ENCODE measurements at places on chromosomes 2 and 18.
A peak's percentile ranks its signal among the peaks of the same experiment; 100 is the strongest.

- DNase-seq = no peak
Observed at GRCh38 chr2:211380041-211380440, 823.6 kb downstream of the CPS1 start.

- DNase-seq = no peak
Observed at GRCh38 chr18:31649978-31650719, 34.2 kb downstream of the B4GALT6 start.

DNA sequence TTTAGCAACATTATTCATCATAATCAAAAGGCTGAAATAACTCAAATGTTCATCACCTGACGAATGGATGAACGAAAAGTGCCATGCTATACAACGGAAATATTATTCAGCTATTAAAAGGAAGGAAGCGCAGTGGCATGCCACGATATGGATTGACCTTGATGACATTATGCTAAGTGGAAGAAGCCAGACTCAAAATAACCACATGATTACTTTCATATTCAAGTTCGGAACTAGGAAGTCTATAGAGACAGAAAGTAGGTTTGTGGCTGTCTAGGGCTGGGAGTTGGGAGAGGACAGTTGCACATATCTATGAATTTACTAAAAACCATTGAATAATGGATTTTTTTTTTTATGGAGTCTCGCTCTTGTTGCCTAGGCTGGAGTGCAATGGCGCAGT lies 13.4 kb upstream of the PDIA6 start:
- no peak for DNase-seq

DNA sequence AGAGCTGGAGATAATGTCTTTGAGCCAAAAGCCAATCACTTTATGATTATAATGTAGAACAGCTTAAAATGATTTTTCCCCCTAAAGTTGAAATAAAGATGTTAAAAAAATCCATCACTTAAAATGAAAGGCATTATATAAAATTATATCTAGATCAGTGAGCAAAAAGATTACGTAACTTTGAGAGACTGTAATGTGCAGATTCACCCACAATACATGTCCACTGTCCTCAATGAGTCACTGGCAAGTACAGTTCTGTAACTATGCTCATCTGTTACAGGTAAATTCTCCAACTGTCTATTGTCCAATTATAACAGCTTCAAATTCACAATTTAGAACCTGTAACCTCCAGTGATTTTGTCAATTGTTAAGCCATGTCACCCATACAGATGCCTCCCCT lies 19.0 kb downstream of the FAM161A start:
- DNase-seq = no peak

- no peak for DNase-seq
Observed at GRCh38 chr2:232315049-232315922, 63.3 kb upstream of the ALPP start.

DNA sequence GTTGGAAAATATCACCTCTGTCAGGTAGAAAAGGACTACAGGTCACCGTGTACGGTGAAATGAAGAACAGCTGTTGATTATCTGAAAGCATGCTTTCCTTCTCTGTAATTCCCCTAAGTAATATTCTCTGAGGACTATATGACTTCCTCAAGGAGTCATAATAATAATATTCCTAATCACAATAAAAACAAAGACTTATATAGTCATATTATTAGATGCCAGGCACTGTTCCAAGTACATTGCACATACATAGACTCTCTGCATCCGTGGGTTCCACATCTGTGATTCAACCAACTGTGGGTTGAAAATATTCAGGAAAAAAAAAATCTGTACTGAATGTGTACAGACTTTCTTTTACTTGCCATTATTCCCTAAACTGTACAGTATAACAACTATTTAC lies 512.4 kb upstream of the ID2 start:
- no peak for DNase-seq

DNA sequence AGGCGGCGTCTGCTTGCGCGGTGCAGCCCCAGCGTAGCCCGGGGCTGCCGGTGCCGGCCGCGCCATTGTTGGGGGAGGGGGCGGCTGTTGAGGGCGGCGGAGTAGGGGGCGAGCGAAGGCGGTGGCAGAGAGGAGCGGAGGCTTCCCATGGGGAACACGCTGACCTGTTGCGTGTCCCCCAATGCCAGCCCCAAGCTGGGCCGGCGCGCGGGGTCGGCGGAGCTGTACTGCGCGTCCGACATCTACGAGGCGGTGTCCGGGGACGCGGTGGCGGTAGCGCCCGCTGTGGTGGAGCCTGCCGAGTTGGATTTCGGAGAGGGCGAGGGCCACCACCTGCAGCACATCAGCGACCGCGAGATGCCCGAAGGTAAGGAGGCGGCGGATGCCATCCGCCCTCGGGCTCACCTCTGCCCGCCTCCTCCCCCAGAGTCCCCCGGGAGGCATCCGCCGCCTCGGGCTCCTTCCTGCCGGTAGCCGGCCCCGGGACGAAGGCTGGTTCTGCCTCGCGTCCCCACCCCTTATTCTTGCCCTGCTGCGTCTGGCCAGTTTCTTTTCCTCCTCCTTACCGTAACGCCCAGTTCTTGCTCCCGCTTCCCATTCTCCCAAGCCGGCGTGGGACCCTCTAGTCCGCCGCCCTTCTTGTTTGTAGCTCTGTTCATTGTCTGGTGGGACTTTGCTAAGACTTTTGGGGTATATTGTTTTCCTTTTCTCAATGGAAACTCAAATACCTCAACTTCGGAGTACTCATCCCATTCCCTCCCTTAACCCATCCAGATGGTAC lies 500 bp downstream of the CCNYL1 start:
- DNase-seq = peak; percentile 51

DNA sequence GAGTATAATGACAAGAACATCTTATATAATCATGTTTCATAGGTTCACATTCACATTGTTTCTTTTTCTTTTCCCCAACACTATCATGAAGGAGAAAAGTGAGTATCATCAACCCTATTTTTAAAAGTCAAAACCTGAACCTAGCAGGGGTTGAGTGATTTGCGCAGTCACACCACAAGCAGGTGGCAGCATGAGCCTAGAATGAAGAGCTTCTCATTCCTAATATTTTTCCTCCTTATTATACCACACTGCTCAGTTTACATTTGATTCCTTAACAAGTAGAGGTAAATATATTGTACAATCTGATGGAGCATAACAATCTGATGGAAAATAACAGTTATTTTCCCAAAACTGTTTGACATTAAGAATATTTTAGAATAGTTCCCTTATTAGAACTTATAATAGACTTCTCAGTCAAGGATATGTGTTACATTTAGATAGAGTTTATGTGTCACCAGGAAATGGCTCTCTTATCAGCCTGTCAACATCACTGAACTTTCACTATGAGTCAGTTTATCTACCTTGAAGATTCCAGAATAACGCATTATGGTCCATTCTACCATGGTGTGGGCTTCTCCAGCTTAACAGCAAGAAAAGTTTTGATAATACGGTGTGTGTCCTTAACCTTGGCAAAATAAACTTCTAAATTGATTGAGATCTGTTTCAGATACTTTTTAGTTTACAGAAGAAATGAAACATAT lies 119.5 kb downstream of the NEB start:
- DNase-seq = no peak

GRCh38 chr2:121949271-121949670 lies 193.8 kb downstream of the TSN start:
- no peak for DNase-seq

DNA sequence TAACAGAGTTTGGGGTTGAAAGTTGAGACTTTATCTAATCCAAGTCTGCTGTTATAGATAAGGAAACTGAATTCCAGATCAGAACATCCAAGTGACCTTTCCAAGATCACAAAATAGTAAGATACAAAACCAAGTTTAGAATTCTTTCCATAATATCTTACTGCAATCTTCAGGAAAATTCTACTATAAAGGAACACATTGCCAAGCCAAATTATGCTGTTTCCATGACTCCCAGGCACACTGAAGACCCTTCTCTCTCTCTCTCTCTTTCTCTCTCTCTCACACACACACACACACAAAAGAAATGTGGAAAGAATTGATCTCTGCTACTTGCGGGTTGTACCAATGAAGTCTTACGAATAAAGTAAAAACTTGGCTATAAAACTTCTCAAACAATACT lies 398.4 kb downstream of the METTL4 start:
- DNase-seq = no peak

DNA sequence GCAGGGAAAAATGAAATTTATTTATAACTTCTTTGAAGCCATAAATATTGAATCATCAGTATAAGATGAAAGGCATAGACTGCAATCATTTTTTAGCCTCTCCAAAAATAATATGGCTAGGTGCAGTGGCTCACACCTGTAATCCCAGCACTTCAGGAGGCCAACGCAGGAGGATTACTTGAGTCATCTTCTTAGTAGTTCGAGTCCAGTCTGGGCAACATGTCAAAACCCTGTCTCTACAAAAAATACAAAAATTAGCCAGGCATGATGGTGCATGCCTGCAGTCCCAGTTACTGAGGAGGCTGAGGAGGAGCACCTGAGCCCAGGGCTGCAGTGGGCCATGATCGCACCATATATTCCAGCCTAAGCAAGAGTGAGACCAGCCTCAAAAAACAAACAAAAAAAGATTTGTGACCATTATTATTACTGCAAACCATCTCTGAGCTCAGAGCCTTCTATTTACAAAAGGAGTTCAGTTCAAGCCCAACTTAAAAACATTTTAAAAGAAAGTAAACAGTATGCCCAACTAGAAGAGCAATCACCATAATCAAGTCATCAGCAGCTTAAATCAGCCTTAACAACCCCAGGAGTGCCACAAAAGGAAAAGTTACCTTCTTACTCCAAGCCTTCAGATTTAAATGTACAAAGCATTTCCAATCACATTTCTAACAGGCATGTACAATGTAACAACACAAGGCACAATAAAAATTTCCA lies 37.5 kb downstream of the KCNG3 start:
- DNase-seq = no peak

- DNase-seq = no peak
Observed at GRCh38 chr2:53500181-53500580, 267.4 kb upstream of the CHAC2 start.

GRCh38 chr2:206212673-206213513 lies 53.2 kb downstream of the EEF1B2 start:
- no peak for DNase-seq

DNA sequence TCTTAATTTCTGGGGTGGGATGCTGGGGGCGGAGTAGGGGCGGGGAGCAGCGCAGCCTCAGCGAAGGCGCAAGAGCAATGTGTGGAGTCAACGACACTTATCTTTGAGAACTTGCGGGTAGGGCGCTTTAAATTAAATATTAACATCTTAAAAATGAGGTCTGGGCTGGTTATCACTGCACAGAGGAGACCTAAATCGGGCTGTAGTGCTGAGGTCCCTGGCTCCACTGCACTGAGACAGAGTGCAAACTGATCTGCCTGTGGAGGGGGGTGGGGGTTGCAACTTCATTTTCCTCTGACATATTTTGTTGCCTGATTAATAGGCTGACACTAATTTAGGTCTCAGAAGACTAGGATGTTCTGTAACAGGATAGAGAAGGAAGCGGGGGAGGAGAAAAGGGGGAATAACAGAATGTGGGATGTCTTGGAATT lies 253.0 kb upstream of the FANCL start:
- DNase-seq = no peak

DNA sequence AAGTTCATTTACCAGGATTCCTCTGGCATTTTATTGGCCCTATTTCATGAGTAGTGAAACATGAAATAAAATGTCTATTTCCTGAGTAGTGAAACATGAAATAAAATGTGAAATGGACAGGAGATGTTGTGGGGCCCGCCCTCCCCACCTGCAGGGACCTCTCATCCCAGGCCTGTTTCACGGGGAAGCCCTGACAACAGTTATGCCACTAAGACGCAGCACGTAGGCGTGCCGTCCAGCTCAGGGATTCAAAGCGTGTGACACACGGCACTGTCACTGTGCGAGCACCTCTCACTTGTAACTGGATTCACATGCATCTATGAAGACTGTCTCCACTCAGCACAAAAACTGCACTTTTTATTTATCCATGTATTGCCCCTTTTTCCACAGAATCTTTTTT lies 83.4 kb upstream of the SNTG2 start:
- no peak for DNase-seq

DNA sequence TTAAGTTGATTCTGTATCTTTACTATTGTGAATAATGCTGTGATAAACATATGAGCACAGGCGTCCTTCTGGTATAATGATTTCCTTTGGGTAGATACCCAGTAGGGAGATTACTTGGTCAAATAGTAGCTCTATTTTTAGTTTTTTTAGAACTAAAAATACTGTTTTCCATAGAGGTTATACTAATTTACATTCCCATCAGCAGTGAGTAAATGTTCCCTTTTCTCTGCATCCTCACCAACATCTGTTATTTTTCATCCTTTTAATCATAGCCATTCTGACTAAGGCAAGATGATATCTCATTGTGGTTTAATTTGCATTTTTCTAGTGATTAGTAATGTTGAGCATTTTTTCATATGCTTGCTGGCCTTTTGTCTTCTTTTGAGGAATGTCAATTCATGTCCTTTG lies 35.1 kb downstream of the PMS1 start:
- DNase-seq = no peak

- DNase-seq = no peak
Observed at GRCh38 chr2:23618265-23618664, 233.3 kb downstream of the KLHL29 start.

DNA sequence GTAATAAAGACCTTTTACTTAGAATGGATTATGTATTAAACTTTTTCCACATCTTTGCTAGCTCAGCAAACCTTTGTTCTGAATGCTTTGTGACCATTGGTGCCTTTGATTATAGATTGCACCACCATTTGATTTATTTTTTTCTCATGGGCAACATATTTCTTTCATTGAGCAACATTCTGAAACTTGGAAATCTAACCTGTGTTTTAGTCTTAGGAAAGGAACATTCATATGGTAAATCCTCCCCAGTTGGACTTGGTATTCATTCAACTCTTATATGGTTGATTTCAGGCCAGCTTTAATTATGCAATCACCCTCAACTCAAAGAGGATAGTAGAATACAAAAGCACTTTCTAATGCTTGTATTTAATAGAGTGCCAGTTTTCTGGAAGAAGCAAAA lies 1077.9 kb upstream of the ZEB2 start:
- no peak for DNase-seq

GRCh38 chr2:74552914-74553811 lies 579 bp downstream of the LOXL3 start:
- no peak for DNase-seq

GRCh38 chr2:203631068-203631757 lies 75.2 kb upstream of the CD28 start:
- no peak for DNase-seq

DNA sequence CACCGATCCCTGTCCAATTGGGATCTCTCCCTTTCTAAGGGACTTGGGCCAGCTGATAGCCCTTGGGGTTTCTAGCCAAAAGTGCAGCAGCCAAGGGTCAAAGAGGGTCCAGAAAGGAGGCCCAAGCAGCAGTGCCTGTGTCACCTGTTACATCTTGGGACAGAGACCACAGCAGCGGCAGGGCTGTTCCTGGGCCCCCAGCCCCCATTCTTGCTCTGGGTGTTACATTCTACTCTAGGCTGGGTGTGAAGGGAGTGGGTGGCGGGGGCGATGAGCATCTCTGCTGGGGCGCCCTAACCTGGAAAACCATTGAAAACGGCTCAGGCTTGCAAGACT lies 1.2 kb downstream of the PAX3 start:
- no peak for DNase-seq

All from 8988T (cell line).